Urothelium cell line (cell line): ENCODE measurements at places on chromosomes 11 and 22.

DNA sequence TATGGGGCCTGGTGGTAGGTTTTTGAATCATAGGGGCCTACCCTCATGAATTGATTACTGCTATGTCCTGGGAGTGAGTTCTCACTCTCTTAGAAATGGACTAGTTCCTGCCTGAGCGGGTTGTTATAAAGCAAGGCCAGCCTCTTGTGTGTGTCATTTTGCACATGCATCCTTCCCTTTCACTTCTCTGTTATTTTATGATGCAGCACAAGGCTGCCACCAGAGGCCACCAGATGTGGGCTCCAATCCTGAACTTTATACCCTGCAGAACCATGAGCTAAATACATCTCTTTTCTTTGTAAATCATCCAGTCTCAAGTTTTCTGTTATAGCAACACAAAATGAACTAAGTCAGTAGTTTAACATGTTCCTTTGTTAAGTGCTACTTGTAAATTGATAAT, 251.4 kb downstream of the BLID start:
- no peak for DNase-seq

DNA sequence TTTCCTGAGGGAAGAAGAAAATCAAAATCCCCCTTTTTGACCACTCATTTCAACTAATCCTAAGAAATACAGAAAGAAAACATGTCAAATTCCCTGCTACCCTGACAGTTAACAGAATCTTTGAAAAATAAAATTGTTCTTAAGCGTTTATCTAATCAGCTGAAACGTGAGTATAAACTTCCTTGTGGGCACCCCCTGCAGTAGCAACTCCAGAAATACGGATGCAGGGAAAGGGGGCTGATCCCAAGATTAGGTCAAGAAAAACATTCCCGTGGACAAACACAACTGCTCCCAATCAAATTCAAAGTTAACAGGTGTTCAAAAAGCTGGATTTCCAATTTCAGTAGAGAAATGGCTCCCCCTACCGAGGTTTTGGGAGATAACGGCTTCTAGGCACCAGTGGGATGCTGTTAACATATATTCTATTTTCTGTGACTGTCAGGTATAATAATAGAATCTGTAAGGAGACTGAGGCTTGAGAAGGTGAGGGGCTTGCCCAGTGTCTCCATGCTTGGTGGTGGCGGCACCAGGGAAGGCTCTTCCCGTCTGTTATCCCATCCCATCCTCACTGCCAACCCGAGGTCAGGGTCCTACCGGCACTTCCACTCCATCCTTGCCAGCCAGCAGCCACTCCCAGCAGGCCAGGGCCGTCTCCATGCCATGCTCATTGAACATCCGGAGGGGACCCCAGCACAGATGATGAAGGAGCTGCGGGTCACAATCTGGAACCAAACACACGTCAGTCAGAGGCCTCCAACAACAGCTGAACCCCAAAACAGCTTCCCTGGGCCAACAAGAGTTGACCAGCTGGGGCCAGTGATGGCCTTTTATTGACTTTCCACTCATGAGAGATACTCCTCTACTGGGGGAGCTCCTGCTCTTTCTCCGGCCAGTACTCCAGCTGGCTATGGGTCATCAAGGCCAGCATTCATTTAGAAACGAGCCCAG, 32.0 kb upstream of the SERPIND1 start:
- DNase-seq: peak; percentile 61

DNA sequence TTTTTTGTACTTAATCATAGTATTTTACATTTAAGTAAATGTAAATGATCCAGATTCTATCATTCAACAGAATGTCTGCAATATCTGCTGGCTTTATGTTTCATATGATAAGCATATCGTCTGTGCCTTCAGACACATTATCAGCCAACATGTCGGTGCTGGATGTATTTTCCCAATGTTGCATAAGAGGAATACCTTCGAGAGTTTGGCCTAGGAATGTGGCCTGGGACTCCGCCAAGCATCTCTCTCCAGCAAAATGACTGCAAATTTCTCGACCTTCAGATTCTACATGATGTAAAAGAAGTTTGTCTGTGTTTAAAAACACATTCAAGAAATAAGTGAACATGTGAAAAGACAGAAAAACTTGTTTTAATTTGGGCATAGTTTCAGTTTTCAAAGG, 6.9 kb downstream of the BDNF start:
- DNase-seq: no peak

DNA sequence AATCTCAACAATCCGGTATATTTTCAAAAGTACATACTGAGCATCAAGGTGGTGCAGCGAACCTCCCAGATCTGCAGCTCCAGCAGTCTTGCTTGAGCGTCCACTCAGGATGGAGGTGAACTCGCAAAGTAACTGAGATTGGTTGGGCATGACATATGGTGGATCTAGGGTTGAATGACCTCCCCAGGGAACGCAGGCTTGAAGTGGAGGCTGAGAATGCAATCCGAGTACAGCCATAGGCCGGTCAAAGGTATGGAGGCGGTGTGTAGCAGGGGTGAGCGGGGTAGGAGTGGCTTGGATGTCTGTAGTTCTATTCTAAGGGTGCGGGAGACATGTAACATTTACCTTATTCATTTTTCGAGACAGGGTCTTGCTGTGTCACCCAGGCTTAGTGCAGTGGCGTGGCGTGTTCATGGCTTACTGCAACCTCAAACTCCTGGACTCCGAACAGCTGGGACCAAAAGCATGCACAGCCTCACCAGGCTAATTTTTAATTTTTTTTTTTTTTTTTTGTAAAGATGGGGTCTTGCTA, 631 bp upstream of the C22orf39 start:
- peak; percentile 64 for DNase-seq

GRCh38 chr11:31968461-31969358, 122.2 kb upstream of the RCN1 start:
- peak; percentile 61 for DNase-seq

DNA sequence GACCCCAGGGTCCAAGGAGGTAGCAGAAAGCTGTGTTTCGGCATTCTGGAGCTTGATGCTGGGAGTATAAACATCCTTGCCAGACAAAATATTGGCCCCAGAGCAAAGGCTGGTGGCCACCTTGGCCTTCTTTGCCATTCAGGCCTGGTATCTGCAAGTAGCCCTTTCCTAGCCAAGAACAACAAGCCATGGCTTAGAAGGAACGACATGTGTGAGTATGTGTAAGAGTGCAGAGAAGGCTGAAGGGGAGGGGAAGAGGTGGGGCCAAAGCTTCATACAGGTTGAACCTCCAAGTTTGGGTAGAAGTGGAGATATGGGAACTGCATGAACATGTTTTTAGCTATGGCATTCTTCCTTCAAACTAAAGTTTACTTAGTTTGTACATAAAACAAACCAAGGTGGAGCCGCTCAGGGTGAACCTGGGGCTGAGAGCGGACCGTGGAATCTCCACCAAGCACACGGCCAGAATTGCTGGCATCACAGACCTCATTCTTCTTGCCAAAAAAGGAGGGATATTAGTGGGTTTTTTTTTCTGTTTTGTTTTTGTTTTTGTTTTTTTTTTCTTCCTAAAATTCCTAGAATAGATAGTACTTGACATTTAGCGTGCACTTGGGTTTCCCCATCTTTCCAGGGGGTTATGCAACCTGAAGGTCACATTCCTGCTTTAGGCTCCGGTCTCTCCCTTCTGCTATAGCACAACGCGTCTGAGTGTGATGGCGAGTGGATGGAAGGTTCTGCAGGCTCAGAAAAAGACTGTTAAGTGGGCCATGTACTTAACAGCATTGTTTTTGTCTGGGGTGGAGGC, 70.9 kb downstream of the ADAMTS15 start:
- no peak for DNase-seq

DNA sequence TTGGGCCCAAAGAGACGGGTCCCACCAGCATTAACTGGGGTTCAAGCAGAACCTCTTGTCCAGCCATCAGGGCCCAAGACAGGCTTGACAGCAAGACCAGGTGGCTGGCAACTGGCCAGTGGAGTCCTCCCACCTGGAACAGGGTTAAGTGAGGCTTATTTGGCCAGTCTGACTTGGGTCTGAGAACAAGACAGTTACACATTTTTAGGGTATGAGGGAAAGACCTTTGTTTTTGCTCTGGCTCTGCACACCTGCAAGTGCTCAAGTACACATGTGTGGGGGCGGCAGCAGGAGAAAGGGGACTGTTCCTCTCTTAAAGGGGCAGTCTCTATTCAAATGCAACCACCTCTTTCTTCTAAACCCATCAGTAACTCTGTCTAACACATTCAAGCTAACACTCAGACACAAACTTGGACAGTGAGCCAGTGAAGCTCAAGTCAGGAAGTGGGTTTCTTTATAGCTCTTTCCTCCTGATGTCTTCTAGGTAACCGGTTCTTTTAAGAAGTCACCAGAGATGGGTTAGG, 116.2 kb downstream of the ETS1 start:
- DNase-seq: peak; percentile 7

- no peak for DNase-seq
Measured at GRCh38 chr11:60469723-60470122, 14.1 kb downstream of the MS4A1 start.

- DNase-seq: no peak
Measured at GRCh38 chr11:56846631-56847576, 98.4 kb upstream of the OR9G4 start.

- no peak for DNase-seq
Measured at GRCh38 chr11:33959855-33960400, 68.1 kb upstream of the LMO2 start.

GRCh38 chr11:16969010-16969999, 44.9 kb downstream of the PLEKHA7 start:
- DNase-seq: no peak

DNA sequence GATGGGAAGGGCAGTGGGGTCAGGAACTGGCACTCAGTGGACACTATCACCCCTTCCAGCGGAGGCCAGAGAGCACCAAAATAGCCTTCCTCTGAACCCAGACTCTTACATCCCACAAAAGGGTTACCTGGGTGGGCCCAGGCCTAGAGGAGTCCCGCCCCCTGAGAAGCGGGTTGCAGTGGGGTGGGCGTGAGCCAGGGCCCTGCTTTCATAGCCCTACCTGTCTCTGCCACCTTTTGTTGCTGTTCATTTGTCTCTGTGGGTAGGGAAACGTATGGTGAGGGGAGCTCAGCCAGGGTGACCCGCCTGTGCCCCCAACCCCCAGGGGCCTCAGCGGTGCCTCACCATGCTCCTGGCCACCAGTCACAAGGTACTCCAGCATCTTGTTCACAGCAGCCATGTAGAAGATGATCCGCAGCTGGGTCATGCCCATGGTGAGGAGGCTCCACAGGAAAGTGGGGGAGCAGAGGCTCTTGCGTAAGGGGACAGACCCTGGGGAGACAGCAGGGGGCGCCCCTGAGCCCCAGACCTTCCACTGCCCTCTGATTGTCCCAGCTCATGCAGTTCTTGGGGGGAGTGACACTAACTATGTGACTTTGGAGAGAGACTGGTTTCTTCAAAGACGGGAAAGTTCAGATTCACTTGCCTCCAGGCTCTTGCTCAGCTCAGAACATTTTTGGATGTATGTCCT, 24.0 kb downstream of the SLC43A1 start:
- peak; percentile 56 for DNase-seq

- DNase-seq: no peak
Measured at GRCh38 chr11:86106916-86107315, 38.0 kb upstream of the PICALM start.

GRCh38 chr11:10485646-10486045, 30.6 kb downstream of the AMPD3 start:
- no peak for DNase-seq

DNA sequence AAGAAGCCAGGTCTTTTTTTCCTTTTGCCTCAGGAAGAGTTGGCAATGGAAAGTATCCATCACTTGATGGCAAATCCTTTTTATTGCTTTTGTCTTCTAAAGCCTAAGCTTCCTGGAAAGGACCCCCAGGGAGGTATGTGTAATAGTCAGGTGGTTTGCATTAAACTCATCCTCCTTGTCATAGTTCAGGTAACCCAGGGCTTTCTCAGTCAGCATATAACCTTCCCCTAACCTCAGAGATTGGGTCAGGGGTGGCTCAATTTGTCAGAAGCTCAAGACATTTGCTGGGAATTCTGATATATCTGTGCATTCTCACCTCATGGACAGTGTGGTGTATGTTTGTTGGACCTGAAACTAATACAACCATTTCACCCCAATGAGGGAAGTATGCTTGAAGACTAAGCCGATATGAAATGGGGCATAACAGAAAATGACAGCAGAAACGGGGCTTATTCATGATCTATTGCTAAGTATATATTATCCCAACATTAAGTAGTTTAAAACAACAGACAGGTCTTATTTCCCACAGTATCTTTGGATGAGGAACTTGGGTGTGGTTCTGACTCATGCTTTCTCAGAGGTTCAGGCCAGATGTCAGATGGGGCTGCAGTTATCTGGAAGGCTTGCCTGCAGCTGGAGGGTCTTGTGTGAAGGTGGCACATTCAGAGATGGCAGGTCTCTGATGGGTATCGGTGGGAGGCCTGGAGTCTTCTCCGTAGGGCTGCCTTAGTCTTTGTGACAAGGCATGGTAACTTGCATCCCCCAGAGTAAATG, 135.8 kb upstream of the SPON1 start:
- DNase-seq: peak; percentile 24

DNA sequence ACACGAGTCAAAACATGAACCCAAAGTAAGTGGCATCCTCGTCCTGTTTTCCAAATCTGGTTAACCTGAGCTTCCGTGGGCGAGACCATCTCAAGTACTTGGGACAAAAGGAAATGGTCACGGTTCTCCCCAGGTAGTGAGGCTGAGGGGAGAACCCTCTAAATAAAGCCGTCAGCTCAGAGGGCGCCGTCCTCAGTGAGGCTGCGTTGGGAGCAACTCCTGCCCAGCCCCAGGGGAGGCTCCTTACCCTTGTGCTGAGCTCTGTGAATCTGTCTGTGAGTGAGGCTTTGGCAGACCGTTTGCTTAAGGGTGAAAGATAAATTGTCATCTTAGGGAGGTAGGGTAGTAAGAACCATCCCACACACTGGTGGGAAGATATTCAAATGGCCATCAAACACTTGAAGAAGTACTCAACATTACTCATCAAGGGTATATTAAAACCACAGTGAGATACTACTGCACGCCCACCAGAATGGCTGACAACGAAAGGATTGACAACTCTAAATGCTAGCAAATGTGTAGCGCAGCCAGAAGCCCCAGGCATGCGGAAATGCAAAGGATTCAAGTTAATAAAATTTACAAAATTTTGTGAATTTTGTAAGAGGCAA, 321.0 kb downstream of the TBC1D22A start:
- DNase-seq: no peak

GRCh38 chr11:124285610-124286344, 28.0 kb downstream of the OR8D1 start:
- no peak for DNase-seq

DNA sequence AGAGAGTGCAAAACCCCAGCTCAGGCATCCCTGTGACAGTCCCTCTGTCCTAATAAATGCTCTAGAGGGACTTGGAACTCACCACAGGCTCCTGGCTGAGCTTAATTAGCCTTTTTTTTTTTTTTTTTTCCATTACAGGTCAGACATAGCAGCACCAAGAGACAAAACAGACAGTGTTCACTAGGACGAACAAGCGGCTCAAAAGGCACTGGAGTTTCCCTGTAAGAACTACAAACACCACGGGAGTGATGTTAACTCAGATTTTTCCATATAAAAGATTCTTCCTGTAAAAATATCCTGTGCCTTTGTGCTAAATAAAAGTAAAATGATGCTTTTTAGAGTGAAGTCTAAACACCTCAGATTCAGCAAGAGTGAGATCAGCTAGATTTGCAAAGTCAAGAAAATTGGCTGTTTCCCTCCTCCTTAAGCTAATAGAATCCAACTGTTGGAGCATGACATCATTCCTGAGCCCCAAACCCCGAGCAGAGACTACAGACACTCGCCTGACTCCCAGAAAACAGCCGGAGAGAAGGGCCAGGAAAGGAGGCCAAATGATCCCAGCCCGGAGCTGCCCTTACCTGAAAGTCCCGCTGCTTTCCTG, 101.0 kb upstream of the AKIP1 start:
- no peak for DNase-seq
